Activated effector memory CD4-positive, alpha-beta T cell treated with Interleukin-2 at 50 U/mL for 16 hours (primary cell): ENCODE measurements at places on chromosomes 2 and 18.

GRCh38 chr2:102103992-102104871, 38.3 kb upstream of the IL1R1 start:
- peak; percentile 23 for DNase-seq

DNA sequence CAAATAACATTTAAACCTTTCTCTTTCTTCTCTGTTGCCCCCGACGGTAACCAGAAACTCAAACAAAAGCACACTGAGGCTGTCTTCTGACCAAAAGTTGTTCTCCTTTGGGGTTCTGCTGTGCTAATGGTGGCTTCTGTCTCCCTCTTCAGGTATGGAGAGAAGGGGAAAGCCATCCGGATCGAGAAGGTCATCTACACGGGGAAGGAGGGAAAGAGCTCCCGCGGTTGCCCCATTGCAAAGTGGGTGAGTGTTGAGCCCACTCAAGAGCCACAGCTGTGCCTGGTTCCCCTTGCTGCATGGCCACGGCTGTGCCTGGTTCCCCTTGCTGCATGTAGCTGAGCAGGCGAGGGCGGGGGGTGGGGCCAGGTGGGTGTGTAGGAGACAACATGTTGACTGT, 67.4 kb downstream of the BOLA3 start:
- no peak for DNase-seq

DNA sequence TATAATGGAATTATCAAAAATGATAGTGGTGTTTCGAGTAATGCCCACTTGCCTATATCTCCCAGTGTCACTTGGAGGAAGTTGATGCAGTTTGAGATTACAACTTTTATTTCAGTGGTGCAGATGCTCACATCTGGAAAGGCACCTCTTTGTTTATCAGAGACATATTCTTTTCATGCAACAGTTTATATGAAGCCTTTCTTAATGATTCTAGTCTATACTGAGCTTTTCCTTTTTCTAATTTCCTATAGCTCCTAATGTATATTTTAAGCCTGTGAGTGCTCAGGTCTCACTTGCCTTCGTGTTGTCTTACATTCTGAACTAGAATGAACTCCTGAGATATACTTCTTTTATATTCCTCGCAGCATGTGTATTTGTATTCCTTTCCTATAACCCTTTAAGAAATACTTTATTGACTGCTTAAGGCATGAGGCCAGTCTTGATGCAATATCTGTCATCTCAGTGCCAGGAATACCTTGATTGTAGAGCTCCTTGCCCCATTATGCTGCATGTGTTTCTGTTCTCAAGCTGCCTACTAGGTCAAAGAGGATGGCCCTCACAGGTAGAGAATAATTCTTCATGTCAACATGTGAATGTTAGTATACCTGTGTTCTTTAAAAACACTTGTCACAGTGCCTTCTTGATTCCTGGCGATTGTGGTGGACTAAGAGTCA, 52.6 kb downstream of the VRK2 start:
- DNase-seq = no peak

DNA sequence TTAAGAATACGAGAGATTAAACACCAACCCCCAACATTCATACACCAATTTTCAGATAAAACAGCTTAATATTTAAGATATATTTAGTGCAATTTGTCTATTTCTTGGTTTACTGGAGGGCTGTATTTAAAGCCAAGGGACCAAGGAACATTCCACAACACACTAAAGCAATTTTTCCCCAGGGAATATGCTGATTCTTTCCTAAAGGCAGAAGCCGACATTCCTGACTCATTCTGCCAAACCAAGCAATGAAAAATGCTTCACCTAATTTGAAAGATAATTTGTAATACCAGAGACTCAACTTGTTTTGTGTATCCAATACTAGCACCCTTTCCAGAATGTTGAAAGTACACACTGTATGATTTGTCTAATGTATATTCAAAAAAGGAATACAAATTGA, 1267.6 kb upstream of the PIK3C3 start:
- DNase-seq = no peak

- DNase-seq = no peak
Measured at GRCh38 chr2:26805241-26805676, 19.4 kb downstream of the CENPA start.

DNA sequence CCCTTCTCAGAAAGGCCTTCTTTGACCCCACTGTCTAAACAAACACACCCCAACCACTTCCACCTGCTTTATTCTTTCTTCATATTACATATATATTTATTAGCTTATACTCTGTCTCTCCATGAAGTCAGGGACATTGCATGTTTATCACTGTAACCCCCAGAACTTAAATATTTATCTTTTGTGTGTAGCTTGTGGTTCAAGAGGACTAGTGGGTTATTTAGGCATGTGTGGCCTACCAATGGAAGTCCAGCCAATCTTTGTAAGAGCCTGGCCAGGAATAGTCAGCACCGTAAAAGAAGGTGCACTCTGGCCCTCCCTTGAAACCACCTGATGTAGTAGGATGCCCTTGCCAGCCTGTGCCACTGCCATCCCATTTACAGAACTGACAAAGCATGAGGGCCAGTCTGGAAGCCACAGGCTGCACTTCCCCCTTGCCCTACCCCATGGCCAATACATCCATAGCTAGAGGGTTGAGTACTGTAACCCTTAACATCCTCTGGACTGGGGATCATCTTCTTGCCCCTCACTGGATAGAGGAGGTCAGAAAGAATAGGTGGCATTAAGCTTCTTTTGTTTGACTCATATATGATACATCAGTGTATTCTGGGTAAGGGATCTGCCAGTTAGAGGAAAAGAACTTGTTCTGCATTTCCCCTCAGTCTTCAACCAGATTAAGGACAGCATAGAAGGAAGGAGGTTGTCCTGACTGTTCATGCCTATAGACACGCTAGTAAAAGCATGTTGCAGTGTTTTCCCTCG, 4.9 kb downstream of the NEMP2 start:
- DNase-seq = no peak

DNA sequence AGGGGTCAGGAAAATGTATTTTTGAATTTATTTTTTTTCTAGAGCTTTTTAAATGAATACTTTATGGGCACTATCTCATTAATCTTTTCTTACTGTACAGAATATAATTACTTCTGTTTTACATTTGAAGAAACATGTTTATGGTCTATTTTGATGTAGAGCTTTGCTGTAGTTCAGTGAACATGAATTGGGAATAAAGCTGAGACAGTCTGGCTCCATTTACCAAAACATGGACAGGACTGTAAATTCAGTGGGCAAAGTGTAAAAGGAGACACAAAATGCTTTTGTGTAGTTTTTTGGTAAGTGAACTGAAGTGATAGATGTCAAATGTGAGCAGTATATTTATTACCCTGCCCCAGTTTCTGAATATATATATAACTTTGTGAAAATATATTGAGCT, 1298.8 kb upstream of the NXPH2 start:
- no peak for DNase-seq

- no peak for DNase-seq
Measured at GRCh38 chr2:47602996-47603395, 179.9 kb upstream of the MSH6 start.

GRCh38 chr2:144310484-144310883, 209.4 kb downstream of the ZEB2 start:
- DNase-seq = no peak

DNA sequence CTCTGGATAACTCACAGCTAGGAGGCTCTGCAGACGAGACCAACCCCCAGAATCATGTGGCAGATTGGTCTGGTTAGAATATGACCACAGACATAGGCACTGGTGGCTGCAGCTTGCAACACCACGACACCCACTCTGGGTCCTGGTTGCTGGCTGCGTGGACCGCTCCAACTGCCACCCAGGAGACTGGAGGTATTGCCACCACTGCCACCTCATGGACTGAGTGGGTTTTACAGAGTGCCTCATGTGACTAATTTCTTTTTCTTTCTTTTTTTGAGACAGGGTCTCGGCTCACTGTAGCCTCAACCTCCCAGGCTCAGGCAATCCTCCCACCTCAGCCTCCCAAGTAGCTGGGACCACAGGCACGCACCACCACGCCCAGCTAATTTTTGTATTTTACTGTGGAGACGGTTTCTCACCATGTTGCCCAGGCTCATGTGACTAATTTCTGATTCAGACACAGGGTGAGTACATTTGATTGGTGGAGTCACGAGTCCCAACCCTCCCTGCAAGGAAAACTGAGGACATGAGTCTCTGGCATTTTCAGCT, 29.9 kb upstream of the NT5DC4 start:
- peak; percentile 49 for DNase-seq

GRCh38 chr18:26965206-26965605, 99.7 kb upstream of the AQP4 start:
- no peak for DNase-seq

DNA sequence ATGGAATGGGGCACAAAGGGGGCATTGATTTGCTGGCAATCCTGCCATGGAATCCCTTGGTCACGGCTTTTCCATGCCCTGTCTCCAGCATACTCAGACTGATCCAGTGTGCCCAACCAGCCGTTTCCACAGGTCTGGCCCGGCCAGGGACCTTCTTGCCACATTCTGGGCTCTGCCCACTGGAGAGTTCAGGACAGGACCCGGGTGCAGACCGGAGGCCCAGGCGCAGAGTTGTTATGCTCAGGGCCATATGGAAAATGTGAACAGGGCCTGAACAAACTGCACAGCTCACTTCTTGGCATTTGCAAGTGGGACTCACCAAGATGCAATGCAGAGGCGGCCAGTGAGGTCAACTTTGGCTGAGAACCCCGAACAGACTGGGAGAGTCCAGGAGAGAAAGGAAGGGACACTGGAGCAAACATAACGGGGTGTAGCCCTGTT, 15.6 kb upstream of the ASAP2 start:
- DNase-seq = no peak

DNA sequence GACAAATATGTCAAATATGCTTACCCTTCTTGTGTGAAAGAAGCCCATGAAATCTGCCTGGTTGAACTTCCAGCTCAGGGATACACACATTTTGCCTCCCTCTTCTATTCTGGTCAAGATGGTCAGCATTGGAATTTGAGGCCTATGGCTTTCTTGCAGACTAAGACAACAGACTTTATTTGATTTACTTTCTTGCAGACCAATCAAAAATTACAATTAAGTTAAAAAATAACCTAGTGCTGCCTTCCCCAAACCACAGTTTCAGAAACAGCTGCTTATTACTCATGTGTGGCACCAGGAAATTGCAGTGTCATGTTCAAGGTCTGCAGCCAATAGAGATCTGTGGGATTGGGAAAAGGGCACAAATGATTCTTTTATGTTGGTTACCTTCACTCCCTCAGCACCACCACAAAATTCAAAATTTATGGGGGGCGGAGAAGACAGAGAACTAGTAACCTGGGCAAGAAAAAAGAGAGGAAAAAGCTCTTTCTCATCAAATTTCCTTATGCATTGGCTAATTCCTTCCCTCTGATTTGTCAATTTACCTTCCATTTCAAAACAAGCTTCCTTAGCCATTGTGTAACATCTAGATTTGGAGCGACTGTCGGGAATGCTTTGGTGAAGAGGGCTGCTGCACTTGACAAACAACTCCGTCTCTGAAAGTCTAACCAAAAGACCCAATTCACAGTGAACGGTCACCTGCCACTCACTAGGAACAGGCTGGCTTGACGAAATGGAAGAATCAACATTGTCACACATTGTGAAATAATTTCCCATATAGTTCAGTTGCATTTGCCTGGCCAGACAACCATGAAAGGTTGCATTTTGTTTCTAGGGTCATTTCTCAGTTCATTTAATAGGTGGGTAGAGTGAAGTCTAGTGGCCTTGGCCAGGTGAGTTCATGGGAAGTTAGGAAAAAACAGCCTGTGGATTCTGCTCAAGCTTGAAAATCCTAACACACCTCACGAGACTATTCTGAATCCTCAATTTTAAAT, 100.4 kb upstream of the FZD5 start:
- DNase-seq = no peak

GRCh38 chr2:171431677-171432167, 2.1 kb downstream of the METTL8 start:
- DNase-seq = no peak

- DNase-seq = no peak
Measured at GRCh38 chr2:12162269-12163247, 416.1 kb downstream of the LPIN1 start.

GRCh38 chr2:152467677-152468410, 132.9 kb downstream of the FMNL2 start:
- DNase-seq = no peak

- no peak for DNase-seq
Measured at GRCh38 chr2:122135021-122135937, 379.8 kb downstream of the TSN start.

DNA sequence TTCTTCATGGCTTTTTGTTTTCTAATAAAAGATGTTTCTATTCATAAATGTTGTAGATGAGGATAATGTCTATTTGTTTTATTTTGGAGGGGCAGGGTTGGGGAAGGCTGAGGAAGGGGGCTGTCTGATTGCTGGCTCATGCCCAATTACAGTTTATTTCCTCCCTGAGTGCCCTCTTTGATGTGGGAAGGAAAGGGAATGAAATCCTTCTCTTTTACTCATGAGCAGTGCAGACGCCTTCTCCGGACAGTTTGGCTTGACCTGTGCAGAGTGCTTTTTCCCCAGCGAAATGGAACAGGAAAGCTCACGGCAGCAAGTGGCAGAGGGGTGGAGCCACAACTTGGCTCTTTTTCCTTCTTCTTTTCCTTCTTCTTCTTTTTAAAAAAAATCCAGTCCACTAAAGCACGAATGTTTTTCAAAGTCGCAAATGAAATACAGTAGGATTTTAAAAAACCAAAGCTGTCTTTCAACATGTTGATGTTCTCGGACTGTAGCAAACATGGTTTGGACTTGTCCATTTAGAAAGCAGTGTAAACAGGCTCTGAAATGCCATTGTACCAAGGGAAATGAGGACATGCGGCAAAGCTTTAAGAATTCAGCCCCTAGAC, 34.5 kb downstream of the RAB31 start:
- DNase-seq = no peak

DNA sequence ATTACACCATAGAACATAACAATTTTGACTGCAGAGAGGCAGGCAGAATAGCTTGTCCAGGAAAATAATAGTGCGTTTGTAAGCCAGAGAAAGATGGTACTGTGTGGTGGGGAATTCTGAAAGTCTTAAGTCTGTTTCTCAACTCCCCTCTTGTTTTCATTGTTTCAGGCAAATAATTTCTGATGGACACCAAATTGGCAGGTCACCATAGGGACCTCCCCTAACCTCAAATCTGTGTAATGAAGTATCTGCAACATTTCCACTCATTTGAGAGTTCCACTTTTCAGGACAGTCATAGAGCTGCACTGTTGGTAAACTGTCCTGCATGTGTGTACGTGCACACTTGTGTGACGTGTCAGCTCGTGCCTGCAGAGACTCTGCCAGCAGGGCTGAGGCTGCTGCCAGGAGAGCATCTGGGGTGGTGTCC, 195.6 kb downstream of the AGAP1 start:
- no peak for DNase-seq

- no peak for DNase-seq
Measured at GRCh38 chr18:14940735-14941134, 192.8 kb downstream of the ANKRD30B start.

GRCh38 chr2:127280693-127281092, 13.3 kb downstream of the ERCC3 start:
- no peak for DNase-seq
